ENCODE measurements at places on chromosomes 6 and 20. TPM values are rescaled to one million over a fixed set of nuclear protein-coding genes. Genes with fewer than 3 reads are reported as not detected.

- DNase-seq, result no peak
These were observed 52.9 kb upstream of the PROKR2 start for GRCh38 chr20:5369629-5370028.

DNA sequence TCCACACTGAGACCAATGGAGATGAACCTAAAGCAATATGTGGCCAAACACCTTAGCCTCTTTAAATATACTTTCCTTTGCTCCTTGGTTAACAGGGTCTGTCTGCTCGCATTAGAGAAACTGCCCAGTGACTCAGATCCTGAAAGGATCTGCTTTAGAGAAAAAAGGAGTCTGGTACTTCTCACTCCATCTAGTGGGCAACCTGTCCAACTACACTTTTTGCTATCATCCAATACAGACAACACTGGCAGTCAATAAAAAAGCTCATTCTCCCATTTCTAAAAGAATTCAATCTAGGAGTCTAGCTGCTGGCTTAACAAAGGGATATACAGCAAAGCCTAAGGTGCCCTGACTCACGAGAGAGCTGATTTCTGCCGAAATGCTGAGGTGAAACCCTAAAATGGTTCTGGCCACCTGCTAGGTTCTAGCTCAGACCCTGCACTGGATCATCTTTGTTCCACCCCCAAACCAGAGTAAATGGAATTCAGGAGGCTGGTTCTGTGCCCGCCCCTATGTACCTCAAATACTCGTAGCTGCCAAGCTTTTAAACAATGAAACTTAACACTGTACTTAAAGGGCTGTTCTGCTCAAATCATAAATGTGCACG, 11.5 kb downstream of the GNL1 start:
- DNase-seq, result no peak

GRCh38 chr6:20906945-20907344, 372.7 kb downstream of the CDKAL1 start:
- no peak for DNase-seq

DNA sequence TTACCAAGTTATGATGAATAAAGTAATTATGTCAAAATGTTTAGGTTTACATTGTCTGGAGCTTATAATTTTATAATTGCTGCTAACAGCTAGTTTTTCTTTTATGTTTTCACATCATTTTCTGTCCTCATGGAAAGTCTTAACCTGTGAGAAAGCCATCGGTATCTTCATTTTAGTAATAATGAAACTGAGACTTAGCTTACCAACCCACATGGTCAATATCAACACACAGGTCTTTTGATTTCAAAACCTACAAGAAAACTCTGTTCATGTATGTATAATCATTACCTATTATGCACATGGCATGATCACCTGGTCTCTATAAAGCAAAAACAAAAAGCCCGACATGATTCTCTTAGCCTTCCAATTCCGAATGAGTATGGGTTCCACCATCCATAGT, 61.9 kb downstream of the KCNQ5 start:
- DNase-seq, result no peak

- no peak for DNase-seq
These were observed 61.2 kb downstream of the SRC start for GRCh38 chr20:37407019-37407566.

The C4A gene
- total RNA-seq, result 71.1 TPM

The LCA5 gene
- 5.8 TPM for total RNA-seq

The RIMS4 gene
- total RNA-seq, result 0.44 TPM
